Fibroblast of the conjunctiva (primary cell): ENCODE measurements at places on chromosomes 3 and 15.

GRCh38 chr3:126459111-126459762, 16.5 kb downstream of the ZXDC start:
- DNase-seq, result no peak

DNA sequence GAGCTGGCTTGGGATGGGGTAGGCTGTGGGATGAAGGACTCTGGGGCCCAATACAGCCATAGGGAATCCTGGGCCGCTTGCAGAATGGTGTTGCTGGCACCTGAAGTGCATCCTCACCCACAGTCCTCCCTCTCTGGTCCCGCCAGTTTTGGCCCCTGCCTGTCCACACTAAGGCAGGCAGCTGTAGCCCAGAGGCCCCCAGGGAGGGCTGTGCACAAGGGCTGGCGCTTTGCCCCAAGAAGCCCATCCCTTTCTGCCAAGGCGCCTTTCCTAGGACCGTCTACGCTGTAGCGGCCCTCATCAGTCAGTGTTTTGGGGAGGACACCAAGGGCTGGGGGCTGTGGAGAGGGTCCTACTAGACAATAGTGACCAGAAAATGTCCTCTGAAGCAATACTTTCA, 116.2 kb upstream of the ABHD17C start:
- DNase-seq, result no peak

GRCh38 chr3:174216946-174217718, 642.0 kb upstream of the NAALADL2 start:
- no peak for DNase-seq

GRCh38 chr15:68289057-68289456, 11.5 kb downstream of the FEM1B start:
- DNase-seq, result no peak

GRCh38 chr3:183775781-183776180, 49.6 kb downstream of the MAP6D1 start:
- DNase-seq, result no peak

- DNase-seq, result no peak
Measured at GRCh38 chr15:79025201-79025600, 65.4 kb downstream of the RASGRF1 start.

DNA sequence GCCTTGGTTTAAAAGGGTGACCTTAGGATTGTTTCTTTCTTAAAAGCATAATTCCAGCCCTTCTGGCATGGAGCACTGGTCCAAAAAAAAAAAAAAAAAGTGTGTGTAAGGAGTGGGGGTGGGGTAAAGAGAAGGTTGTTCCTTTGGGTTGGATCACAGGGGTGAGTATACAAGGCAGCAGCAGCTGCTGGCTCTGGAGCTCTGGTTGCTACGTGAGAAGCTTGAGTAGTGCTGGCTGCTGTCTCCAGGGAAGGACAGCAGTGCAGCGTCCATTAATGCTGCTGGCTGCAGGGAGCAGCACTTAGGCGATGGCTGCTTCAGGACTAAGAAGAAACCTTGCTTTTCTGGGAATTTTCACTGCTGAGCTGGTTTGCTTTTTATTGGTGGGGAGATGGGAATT, 2.3 kb downstream of the SETD5 start:
- DNase-seq, result peak; percentile 94

GRCh38 chr3:173135059-173135458, 6.0 kb downstream of the SPATA16 start:
- DNase-seq, result no peak

DNA sequence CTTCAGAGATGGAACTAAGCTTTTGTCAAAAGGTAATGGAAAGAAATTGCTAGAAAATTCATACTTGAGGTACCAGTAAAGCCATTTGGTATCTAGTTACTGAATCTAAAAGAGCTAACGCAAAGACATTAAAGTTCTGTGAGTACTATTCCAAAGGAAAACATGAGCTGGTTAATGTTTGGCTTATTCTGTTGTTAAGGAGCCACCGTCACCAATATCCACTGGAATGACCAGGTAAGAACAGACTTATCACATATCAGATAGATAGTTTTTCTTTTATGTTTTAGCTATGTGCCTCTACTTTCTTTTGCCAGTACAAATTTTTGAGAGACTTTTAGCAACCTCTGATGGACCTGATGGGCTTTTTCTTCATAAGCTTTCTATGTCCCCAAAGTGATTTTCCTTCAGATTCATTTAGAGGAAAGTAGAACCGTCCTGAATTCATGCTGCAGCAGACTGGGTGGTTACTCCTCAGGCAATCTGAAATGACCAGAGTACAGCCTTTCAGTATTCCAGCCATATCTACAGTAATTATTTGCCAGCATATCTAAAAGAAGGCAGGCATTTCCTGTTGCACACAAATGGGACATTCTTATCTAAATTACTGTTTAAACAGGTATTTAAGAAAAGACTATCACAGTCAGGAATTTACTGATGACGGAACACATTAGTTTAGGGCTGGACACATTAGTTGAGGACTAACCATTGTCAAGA, 274.1 kb downstream of the MECOM start:
- DNase-seq, result no peak

DNA sequence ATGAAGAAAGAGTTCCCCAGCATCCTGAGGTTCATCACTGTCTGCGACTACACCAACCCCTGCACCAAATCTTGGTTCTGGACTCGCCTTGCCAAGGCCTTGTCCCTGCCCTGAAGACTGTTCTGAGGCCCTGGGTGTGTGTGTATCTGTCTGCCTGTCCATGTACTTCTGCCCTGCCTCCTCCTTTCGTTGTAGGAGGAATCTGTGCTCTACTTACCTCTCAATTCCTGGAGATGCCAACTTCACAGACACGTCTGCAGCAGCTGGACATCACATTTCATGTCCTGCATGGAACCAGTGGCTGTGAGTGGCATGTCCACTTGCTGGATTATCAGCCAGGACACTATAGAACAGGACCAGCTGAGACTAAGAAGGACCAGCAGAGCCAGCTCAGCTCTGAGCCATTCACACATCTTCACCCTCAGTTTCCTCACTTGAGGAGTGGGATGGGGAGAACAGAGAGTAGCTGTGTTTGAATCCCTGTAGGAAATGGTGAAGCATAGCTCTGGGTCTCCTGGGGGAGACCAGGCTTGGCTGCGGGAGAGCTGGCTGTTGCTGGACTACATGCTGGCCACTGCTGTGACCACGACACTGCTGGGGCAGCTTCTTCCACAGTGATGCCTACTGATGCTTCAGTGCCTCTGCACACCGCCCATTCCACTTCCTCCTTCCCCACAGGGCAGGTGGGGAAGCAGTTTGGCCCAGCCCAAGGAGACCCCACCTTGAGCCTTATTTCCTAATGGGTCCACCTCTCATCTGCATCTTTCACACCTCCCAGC, 2.9 kb downstream of the MYD88 start:
- no peak for DNase-seq

GRCh38 chr15:72911626-72912025, 128.1 kb upstream of the ADPGK start:
- no peak for DNase-seq

DNA sequence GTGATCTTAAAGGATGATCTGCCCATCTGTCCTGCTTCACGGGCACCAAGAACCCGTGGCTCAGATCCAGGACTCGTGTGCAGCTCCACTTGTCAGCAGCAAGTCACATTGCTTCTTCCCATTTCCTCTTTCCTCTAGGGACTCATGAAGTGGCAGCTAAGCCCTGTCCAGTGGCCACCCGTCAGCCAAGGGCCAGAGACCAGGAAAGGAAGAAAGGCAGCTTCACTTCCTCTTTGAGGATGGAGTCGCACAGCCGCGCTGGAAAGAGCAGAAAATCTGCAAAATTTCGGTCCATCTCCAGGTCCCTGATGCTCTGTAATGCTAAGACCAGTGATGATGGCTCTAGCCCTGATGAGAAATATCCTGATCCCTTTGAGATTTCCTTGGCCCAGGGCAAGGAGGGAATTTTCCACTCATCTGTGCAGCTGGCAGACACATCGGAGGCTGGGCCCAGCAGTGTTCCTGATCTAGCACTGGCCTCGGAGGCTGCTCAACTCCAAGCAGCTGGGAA, 28.5 kb downstream of the IL16 start:
- no peak for DNase-seq

GRCh38 chr3:127821394-127821793, 921 bp downstream of the MGLL start:
- no peak for DNase-seq

GRCh38 chr3:159277814-159278213, 476.0 kb downstream of the MFSD1 start:
- DNase-seq, result no peak

DNA sequence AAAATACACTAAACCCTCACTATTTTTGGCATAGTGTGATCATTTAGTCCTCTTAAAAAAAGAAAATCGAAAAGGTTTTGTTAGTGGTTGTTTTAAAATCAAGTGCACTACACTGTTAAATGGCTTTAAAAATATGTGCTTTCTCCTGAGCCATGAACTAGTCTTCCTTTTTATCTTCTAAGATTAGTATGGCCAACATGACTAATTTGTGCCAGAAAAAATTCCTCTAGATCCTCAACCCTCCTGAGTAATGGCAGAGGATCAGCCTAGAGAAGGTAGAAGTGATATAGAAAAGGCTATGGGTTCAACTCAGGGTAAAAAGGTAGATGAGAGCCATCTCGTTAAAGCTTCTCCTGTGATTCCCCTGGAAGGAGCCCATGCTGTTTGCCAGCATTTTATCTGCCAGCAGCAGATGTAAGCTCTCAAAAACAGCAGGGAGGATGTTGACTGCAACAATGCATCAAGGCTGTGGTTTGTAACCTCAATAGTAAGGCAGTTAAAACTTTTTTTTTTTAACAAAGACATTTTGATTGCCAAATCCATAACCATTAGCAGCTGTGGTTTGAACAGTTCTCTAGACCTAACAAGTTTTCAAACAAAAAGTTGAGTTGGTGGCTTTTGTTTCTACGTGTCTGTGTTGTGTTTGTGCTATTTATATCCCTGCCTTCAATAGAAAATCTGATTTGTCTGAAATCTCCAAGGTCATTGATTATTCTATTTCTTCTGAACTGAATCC, 30.2 kb upstream of the ZNF609 start:
- DNase-seq, result peak; percentile 89

- DNase-seq, result no peak
Measured at GRCh38 chr3:14488286-14489041, 51.7 kb downstream of the GRIP2 start.

DNA sequence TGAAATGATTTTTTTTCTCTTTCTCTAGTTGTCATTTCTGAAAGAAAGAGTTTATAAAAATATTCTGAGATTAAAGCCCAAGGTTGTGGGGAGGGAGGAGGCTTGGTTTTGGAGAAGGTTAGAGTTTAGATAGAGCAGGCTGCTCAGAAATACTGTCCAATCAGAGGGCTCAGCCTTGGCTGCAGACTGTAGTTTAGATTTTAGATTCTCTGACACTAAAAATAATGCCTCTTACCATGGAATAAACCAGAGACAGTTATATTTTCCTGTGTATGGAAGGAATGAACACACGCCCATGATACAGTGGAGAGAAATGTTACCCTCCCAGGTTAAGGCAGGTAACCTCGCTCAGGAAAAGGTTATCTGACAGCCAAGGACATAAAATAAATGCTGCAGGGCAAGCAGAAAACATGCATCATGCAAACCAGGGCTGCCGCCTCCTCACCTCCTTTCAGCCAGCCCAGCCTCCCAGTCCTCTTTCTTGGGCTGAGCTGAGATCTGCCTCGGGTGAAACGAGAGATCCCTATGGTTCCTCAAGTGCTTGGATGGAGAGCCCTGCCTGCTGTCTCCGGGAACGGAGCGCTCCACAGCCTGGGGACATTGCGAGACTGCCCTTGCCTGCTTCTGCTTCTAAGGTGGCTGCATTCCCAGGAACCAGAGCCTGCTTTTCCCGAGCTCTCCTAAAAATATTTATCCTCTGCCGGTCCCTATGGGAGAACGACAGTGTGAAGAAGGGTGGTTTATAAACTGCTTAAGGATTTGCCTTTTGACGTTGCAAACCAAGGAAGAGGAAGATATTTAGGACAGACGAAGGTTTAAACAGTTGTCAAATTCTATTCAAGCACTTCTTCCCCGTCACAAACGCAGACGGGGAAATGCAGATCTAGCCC, 848 bp downstream of the NCEH1 start:
- no peak for DNase-seq

GRCh38 chr15:95590533-95591044, 739.9 kb upstream of the NR2F2 start:
- no peak for DNase-seq

GRCh38 chr3:182258538-182259177, 534.6 kb upstream of the ATP11B start:
- DNase-seq, result no peak

DNA sequence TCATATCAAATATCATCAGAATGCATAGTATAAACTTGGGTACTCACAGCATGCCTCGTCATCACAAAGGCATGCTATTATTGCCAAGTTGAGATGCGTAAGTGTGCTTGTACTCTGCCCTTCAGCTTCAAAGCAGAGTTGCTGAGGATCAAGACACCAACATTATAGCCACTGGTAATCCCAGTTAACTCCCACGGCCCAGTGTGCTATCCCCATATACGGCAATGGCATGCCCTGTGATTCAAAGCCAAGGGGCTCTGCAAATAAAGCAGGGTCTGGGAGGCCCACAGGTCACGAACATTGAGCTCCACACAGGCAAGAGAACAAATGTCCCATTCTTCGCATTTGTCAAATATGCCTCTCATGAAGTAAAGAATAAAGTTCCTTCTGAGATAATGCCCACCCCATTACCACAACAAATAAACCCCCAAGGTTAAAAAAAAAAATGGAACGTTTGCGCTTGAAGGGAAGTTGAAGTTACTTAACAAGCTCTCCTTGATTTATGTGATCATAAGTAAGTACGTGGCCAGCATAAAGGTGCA, 298.1 kb upstream of the NECTIN3 start:
- peak; percentile 78 for DNase-seq

DNA sequence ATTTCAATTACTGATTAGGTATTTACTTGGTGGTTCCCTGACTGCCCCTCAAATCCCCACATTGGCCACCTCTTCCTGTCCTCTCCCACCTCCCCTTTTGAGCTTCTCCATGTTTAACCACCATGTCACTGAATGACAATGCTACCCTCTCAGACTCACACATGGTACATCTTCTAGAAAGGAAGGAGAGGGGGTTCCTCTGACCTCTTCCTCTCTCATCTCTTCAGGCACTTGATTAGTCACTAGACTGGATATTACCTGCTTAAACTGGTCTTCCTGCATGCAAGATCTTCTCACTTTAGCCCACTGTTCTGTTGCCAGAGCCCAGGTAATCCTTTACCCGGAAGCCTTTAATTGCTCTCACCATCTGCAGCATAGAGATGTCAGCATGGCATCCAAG, 64.9 kb downstream of the DIPK2A start:
- no peak for DNase-seq

DNA sequence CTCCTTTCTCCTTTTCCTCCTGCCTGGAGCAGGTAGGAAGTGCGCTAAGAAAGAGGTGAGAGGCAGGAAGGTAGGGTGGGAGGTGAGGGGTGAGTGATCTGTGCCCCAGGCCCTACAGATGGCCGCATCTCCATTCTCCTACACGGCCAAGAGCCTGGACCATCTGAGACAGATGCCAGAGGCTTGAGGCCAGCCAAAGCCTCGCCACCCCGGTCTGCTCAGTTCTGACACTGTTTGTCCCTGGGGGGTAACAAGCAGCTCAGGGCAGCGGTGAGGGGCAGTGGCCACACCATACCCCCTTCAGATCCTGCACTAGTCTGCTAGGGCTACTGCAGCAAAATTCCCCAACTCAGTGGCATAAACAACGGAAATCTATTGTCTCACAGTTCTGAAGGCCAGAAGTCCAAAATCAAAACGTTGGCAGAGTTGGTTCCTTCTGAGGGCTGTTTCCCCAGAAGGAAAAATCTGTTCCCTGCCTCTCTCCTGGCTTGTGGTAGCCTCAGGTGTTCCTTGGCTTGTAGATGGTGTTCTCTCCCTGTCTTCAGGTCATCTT, 28.4 kb downstream of the ADCY5 start:
- DNase-seq, result no peak
